Activated CD4-positive, alpha-beta T cell treated with anti-CD3 and anti-CD28 coated beads for 24 hours (primary cell): ENCODE measurements at places on chromosomes 2 and 18.

- DNase-seq: no peak
Measured at GRCh38 chr2:121960251-121960650, 204.8 kb downstream of the TSN start.

DNA sequence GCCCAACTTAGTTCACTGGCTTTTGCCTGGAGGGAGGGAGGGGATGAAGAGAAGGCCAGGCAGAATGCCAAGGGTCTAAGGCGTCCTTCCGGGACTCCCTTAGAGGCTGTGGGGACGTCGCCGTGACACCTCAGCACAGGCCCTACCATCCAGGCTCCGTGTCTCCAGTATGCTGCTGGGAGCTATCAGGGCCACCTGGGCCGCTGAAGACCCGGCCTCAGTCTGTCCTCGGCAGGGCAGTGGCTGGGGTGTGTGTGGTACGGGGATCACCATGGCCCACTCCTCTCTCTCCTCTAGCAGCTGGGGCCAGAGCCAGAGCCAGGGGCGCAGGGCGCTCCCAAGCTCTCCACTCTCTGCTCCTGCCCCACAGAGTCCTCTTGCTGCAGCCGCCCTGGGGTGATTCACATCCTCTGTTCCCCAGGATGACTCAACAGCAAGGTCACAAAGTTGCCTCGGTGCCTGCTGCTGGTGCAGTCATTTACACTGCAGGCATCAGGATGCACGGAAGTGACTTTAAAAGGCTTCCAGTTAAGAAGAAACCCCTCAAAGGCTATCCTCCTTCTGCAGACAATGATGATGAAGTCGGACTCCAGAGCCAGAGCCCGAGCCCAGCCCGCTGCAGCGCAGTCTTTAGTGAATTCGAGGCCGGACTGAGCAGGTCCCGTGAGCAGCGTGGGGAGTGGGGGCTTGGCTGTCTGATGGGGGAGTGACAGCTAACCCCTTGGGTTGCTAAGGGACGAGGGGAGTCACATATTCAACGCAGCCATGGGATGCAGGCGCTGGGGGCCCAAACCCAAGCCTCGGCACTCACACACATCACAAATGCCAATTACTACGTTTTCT is 31.9 kb downstream of the SNORC start:
- DNase-seq: peak; percentile 20

- DNase-seq: no peak
Measured at GRCh38 chr18:58276789-58277739, 233.0 kb downstream of the NEDD4L start.

DNA sequence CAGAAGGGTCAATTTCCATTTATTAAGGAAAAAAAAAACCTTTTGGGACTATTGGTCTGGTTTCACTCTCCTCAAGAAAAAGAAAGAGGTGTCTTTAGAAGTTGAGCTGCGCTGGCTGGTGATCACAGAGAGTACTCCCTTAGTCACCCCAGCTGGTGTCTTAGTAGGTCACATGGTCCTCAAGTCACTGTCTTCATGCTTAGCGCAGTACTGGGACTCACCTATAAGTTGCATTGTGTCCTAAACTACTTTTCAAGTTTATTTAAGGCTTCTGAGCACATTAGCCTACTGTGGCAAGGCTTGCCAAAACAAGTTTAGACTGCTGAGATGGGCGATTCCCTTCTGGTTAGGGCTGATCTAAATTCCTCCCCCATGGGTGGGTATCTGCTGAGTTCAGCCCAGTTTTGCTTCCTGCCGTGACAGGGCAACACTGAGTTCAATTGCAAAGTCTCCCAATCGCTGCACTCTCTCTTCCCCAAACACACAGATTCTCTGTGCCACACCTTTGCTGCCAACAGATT is 824.9 kb upstream of the CRIM1 start:
- DNase-seq: no peak

DNA sequence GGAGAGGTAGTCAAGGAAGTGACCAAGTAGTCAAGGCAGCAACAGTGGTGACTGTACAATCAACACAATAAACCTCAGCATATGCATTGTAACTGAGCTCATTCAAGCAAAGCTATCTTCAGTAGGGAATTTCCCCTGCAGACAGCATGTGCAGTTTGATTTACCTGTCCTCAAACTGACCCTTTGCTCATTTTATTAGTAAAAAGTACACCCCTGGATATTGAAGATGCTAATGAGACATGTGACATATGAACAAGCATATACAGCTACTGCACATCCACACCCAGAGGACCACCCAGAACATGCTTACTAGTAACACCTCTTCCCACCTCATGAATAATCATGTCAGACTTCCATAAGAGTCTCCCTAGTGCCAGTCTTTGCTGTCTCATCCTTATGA is 15.4 kb downstream of the C2orf81 start:
- no peak for DNase-seq
